ENCODE measurements at places on chromosomes 7 and 10.

DNA sequence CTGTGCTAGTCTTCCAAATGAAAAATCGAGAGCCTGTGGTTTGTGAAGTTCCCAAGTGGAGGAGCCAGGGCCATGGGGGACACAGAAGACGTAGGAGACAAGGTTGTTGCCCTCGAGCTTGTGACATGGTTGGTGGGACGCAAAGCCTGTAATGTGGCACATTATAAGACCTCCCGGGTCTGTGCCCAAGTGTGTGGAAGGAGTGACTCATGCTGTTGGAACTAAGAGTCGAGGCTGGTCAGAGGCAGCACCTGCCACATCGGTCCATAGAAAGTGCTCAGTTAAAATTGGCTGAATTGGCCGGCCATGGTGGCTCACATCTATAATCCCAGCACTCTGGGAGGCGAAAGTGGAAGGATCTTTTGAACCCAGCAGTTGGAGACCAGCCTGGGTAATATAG, 27.0 kb upstream of the PODXL start:
- DNase-seq = no peak

DNA sequence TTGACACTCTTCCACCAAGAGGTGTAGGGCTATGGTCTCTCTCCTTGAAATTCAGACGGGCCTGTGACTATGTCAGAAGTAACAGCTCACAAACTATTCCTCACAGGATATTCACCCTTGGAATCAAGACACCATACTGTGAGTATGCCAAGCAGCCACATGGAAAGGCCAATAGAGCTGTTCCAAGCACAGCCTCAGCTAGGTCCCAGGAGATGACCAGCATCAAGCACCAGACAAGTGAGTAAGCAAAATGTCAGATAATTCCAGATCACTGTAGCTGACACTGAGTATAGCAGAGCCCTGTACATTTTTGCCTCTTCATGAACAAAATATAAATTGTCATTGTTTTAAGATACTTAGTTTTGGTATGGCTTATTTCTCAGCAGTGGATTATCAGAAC, 88.1 kb upstream of the KCND2 start:
- no peak for DNase-seq

DNA sequence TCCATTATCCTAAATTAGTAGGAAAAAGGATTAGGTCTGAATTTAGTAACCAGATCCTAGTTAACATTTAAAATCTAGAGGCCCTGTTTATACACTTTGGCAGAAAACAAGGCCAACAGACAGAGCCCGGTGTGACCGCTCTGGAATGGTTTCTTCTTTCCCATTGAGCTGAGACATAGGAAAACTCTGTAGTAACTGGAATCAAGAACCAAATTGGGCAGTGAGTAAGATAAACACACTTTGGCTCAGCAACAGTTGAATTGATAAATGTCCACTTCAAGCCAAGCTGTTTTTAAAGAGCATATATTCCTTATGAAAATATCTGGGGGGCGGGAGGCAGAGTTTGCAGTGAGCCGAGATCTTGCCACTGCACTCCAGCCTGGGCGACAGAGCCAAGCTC, 343.7 kb upstream of the SEMA3A start:
- DNase-seq = no peak

DNA sequence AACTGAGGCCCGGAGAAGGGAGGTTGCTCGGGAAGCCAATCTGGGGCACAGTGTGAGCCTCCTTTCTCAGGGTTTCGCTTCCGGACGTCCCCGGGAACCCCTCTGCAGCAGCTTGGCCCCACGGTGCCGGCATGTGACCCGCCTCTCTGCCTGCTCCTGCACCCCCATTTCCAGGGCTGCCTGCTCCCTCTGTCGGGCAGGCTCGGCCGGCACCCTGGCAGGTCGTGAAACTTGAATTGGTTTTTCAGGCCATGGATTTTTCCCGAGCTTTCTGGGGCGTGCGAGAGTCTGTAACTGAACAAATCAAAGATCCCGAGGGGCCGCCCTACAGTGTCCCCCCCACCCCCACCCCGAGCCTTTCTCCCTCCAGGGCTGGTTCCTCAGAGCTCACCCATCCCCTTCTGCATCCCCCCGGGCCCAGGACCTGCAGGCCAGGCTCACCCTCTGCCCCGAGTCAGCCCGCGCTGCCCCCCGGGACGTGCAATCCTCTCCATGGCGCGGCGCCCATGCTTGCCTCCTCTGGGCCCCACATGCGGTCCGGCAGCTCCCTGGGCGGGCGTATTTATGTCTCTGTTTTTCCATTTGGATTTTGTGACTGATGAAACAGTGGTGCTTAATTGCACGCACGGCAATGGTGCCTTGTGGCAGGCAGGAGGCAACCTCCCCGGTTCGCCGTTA, 58.1 kb downstream of the UNCX start:
- DNase-seq = peak; percentile 32

- no peak for DNase-seq
Measured at GRCh38 chr7:134842062-134842461, 62.6 kb downstream of the CALD1 start.

GRCh38 chr7:150363872-150364271, 4.8 kb upstream of the REPIN1 start:
- no peak for DNase-seq

GRCh38 chr7:25779002-25779546, 372.9 kb upstream of the NFE2L3 start:
- no peak for DNase-seq

- DNase-seq = no peak
Measured at GRCh38 chr7:101729241-101729883, 88.1 kb upstream of the CUX1 start.

DNA sequence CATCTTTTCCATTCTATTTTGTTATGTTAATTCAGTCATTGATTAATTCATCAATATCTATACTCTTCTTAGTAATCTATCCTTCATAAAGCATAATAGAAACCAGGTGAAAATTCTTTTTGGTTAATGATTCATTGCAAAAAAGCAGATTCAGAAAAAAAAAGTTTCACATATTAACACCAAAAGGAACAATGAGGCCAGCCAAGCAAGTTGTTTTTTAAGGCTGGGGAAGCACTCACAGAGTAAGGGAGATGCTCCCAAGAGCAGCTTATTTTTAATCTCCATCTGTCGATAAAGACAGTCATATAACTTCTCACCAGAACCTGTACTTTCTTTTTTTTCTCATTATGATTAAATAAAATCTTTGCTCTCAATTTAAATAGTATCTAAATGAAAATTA, 95.8 kb downstream of the CACNA2D1 start:
- no peak for DNase-seq

GRCh38 chr7:43758029-43758821, at the start of gene BLVRA:
TSS of gene BLVRA (plus strand) at chr7:43758680. CDS start at chr7:43771159, 12,479 bp downstream.
- DNase-seq = peak; percentile 43

GRCh38 chr7:27316311-27316710, 73.7 kb downstream of the EVX1 start:
- DNase-seq = no peak

DNA sequence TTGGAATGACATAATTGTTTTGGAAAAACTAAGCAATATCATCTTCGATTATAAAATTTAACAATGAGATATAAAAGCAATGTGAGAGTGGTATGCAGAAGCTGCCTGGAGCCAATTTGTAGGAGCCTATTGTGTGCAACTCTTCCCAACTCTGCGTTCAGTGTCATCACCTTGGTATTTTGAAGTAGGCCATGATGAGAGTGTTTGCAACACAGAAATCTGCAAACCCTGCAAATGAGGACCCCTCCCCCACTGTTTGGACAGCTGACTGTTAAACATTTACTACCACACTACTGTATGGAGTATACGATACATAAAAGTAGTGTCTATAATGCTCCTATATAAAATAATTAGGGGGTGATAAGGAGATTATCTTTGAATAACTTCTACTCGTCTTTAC, 531.3 kb downstream of the ATRNL1 start:
- no peak for DNase-seq

- DNase-seq = no peak
Measured at GRCh38 chr10:1411451-1411850, 325.9 kb downstream of the ADARB2 start.

DNA sequence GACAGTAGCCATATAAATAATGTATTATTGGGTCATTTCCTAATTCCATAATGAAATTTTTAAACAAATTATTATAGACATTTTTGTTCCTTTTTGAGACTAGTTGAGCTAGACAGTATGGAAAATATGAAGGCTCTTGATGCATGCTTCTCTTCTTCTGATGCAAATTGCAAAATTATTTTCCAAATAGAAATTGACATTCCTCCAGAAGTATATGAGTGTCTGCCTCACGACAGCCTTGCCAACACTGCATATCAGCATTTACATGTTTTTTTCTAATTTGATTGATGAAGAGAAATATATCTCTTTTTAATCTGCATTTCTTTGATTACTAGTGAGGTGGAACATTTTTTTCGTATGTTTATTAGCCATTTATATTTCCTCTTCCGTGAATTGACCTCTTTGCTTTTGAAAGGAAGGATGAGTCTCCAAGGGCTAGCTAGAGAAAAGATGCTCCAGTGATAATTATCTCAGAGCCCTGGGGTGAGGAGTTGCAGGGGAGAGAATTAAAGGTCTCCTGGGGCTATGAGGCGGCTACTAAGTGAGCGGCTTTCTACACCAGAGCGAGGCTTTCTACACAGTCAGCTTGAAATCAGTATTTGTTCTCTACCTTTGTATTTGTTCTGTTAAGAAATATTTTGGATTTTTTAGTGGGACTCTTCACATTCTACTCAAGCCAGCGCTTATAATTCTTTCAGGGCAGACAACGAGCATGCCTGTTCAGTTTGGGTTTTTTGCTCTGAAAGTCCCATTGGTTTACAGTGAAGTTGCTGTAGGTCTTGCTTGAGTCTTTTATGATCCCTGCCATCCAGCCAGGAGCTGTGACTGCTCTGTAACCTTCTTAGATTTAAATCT, 712.2 kb upstream of the GALNT17 start:
- no peak for DNase-seq

DNA sequence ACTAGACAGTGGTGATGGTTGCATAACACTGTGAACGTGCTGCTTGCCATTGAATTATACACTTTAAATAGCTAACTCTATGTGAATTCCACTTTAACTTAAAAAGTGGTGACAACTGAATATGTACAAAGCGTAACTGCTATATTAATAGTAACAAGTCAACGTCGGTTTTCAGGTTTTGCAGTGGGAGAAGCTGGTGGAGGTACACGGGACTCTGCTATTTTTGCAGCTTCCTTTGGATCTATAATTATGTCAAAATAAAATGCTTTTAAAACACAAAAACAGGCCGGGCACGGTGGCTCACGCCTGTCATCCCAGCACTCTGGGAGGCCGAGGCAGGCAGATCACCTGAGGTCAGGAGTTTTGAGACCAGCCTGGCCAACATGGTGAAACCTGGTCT, 21.0 kb downstream of the AP5Z1 start:
- no peak for DNase-seq

DNA sequence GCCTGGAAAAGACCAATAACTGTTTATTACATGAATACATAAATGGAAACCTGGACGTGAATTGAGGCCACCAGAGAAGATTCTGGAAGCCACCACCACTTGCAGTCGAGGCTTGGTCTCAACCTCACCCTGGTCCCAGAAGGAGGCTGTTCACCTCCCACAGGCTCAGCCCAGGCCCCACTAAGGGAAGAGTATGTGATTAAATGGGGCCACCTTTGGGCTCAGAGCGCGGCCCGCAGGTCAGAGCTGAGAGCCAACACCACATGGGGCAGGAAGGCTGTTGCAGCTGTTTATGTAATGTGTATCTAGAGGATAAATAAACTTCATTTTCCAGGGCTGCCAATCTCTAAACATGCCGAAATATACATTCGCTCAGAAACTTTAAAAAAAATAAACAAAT, 17.6 kb upstream of the FGFR2 start:
- DNase-seq = no peak

GRCh38 chr7:65037740-65038688, 31.5 kb upstream of the ERV3-1 start:
- DNase-seq = peak; percentile 96

- DNase-seq = peak; percentile 14
Measured at GRCh38 chr7:127732306-127732705, 80.3 kb downstream of the SND1 start.

- DNase-seq = no peak
Measured at GRCh38 chr7:138162236-138162635, 86.0 kb downstream of the AKR1D1 start.

GRCh38 chr10:102113956-102114857, 6.0 kb downstream of the LDB1 start:
- no peak for DNase-seq

- DNase-seq = peak; percentile 44
Measured at GRCh38 chr7:67019562-67020390, 23.1 kb downstream of the TYW1 start.

DNA sequence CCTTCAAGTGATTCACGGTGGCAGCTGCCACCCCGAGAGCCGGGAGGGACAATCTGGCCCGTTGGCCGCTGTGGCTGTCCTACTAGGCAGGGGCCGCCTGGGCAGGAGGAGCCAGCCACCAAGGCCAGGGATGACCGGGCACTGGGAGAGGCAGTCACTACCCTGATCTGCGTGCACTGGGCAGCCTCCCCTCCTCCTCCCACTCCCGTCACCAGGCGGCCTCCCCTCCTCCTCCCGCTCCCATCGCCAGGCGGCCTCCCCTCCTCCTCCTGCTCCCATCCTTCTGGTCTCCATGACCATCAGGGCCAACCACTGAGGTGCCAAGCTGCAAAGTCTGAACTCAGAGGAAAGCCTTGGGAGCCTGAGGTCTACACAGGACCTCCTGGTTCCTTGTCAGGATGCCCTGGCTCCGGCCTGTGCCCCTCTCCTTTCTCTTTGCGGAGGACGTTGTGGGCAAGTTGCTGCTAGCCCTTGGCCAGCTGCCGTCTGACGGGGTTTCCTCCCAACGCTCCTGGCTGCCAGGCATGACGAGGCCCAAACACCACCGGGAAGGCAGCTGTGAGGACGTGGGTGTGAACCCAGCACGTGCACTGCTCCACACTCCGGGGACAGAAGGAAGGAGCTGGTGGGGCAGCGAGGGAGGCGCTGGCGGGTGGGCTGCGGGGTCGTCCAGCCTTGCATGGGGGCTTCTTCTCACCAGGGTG, 131.1 kb downstream of the WDR37 start:
- DNase-seq = peak; percentile 91

DNA sequence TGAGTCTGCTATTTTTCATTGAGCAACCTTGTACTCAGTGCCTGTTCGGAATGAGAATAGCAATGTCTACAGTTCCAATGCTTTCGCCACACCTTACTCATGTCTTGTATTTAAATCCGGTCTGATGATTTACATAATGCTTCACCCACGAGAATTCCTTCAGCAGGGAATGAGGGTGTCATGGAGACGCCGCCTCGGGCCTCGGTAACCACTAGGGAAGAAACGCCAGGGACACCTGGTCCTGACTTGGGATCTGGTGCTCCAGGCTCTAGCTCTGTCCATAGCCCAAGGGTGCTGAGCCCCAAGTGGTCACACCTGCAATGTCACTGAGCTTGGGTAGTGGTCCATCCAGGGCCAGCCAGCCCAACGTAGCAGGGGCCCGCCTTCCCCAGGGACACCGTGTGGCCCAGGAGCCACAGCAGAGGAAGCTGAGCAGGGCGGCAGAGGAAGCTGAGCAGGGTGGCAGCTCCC, 37.4 kb downstream of the PRKAG2 start:
- DNase-seq = no peak

DNA sequence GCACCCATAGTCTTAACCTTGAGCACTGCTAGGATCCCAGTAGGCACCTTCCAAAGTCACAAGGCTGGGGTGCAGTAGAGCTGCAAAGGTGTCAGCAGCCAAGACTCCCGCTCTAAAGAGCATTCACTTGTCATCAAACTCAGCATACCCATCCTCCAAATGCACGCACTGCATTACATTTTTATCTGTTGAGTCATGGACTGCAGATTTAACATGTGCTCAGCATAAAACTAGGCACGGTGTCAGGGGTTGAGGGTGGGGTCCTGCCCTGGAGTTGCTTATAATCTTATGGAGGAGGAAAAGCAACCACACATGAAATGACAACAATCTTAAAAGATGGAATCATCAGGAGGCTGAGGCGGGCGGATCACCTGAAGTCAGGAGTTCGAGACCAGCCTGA, 102.6 kb downstream of the PARP12 start:
- no peak for DNase-seq
